CD4-positive, alpha-beta memory T cell (primary cell): ENCODE measurements at places on chromosomes 5 and 9. TPM values are rescaled to one million over a fixed set of nuclear protein-coding genes. Genes with fewer than 3 reads are reported as not detected.

FCN2 gene
- polyA plus RNA-seq, result not detected

- no peak for DNase-seq
Measured at GRCh38 chr5:674630-675011, 18.5 kb downstream of the TPPP start.

SLC27A6 gene
- not detected for polyA plus RNA-seq

- DNase-seq, result no peak
Measured at GRCh38 chr9:89357331-89358197, 39.3 kb downstream of the SECISBP2 start.

- no peak for DNase-seq
Measured at GRCh38 chr5:39955156-39955555, 530.4 kb upstream of the DAB2 start.

GPRIN1 gene
- 0.37 TPM for polyA plus RNA-seq
